ENCODE measurements at places on chromosomes 1 and 21.

GRCh38 chr1:25166847-25167246, 65.5 kb downstream of the SYF2 start:
- DNase-seq: no peak

- peak; percentile 74 for DNase-seq
Measured at GRCh38 chr1:15152318-15153183, 996 bp upstream of the TMEM51 start.

GRCh38 chr1:178933105-178933561, 62.3 kb upstream of the ANGPTL1 start:
- no peak for DNase-seq

DNA sequence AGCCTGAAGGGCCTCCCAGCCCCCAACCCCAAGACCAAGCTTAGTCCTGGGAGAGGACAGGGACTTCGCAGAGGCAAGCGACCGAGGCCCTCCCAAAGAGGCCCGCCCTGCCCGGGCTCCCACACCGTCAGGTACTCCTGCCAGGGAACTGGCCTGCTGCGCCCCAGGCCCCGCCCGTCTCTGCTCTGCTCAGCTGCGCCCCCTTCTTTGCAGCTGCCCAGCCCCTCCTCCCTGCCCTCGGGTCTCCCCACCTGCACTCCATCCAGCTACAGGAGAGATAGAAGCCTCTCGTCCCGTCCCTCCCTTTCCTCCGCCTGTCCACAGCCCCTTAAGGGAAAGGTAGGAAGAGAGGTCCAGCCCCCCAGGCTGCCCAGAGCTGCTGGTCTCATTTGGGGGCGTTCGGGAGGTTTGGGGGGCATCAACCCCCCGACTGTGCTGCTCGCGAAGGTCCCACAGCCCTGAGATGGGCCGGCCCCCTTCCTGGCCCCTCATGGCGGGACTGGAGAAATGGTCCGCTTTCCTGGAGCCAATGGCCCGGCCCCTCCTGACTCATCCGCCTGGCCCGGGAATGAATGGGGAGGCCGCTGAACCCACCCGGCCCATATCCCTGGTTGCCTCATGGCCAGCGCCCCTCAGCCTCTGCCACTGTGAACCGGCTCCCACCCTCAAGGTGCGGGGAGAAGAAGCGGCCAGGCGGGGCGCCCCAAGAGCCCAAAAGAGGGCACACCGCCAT, 21.9 kb upstream of the ARF1 start:
- no peak for DNase-seq

DNA sequence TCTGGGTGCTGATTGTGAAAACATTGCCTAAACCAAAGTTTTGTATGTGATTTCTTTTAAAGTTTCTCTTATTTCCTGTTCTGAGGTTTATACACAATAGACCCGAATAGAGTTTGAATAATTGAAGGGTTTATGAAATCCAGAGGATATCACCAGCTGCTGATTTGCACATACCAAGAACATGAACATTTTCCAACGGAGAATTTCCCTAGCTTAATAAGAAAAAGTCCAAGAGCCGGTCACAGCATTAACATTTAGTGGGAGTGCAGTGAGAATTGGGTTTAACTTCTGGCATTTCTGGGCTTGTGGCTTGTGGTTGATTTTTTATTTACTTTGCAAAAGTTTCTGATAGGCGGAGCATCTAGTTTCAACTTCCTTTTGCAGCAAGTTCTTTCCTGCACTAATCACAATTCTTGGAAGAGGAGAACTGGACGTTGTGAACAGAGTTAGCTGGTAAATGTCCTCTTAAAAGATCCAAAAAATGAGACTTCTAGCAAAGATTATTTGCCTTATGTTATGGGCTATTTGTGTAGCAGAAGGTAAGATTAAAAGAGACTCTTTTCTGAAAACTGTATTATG, at the start of gene CFH:
TSS of gene CFH (plus strand) at position 407 of the 579 bp plus-strand sequence. CDS start at position 482, 75 bp downstream.
- no peak for DNase-seq

DNA sequence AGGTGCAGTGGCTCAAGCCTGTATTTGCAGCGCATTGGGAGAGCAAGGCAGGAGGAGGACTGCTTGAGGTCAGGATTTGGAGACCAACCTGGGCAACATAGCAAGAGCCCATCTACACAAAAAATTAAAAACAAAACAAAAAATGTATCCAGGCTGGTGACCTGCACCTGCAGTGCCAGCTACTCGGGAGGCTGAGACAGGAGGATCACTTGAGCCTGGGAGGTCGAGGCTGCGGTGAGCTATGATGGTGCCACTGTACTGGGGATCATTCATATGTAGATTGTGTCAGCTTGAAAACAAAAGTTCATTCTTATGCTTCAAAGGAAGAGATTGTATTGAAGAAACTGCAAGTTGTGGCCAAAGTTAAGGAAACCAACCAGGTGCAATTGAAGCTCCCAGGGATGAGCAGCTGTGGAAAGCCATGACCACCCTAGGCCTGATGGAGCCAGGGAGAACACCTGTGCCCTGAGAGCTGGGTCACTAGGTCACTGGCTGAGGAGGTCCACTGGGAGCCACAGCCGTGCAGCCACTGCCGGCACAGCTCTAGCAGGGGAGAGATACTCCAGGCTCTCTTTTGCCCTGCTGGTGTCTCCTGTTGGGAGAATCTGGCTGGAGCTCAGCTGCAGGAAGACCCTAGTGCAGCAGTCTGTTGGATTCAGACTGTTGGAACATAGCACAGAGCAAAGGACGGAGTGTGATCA, 13.3 kb upstream of the BRWD1 start:
- no peak for DNase-seq

GRCh38 chr1:66998972-66999371, 55.0 kb downstream of the SLC35D1 start:
- DNase-seq: no peak

DNA sequence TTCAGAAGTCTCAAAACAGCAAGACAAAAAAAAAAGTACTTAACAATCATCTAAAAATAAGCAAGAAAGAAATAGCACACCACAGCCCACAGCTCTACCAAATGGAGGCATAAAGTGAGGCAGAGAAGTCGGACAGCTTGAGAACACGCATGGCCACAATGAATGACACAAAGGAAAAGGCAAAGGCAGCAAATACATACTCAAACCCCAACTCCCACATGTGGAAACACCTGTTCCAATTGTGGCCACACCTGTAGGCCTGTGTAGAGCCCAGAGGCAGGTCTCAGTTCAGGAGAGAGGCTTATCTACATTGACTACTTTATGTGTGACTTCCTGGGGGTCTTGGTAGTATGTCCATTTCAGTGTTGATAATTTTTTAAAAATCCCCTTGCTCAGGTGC, 543.5 kb downstream of the LMO4 start:
- no peak for DNase-seq
